T follicular helper cell (primary cell): ENCODE measurements at places on chromosomes 7 and 10.
A peak's percentile ranks its signal among the peaks of the same experiment; 100 is the strongest.

- DNase-seq: peak; percentile 87
These were observed 1.3 kb downstream of the KDM7A start for GRCh38 chr7:140175221-140176121.

DNA sequence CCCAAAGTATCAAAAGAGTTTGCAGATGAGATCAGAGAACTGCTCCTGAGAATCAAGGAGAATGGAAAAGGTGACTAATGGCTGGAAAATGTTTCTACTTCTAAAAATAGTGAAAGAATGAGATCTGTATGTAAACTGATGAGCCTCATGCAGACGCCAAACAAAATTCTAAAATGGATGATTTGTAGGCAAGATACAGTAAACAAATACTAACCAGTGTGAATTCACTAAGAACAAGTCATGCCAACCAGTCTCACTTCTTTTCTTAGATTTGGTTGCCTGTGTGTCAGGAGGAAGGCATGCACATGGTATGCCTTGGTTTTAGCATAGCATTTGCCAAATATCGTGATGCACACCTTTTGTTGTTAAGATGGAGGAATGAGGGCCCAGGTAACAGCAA, 94.9 kb upstream of the PIK3CG start:
- DNase-seq: no peak

DNA sequence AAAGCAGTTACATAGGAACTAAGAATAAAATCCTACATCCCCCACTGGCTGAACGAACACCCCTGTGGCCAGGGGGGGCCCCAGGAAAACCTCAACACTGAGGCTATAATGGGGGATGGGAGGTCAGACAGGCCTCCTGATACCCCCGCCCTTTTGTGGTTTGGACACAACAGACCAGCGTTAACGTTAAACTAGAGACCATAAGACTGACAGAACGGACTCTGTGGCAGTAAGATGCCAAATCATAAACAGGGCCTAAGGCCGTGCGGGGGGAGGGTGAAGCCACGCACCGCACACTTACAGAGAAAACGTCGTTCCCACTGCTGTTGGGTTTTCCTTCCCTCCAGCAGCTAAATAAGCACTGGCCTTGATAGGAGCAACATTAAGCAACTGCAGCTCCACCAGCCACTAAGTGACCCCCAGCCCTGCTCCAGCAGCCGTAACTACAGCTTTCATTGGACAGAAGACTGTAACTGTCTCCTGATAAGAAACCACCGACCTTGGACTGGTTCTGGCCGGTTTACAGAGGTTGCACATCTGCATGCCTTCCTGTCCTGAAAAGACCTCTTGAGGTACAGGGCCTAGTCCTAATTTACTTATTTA, 3.4 kb upstream of the PPP2R2D start:
- DNase-seq: no peak

DNA sequence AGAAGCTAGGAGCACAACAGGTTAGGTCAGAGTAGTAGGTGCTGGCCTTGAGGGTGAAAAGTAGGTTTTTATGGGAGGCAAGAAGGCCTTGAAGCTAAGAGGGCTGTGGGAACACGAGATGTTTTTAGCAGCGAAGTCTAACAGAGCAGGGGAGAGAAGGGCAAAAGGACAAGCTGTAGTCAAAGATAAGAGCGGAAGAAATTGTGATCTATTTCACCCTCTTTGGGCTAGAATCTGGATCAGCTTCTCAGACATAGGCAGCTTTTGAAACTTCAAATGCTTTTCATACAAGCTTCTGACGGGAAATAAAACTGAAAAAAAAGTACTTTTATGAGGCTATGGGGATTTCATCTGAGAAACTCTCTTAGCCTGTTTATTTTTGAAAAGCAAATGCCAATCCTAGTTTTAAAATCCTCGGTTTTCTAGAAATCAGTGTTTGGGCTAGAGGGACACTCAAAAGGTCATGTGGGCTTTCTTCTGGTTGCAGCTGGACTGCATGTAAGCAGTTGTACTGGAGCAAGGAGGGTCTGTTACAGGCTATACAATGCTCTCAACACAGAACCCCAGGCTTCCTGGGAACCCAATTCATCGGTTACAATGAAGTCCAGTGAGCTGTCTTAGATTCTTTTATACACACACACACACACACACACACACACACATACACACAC, 83.6 kb downstream of the RNF216 start:
- no peak for DNase-seq
